IMR-90 (cell line): ENCODE measurements at places on chromosomes 3 and 15. TPM values are rescaled to one million over a fixed set of nuclear protein-coding genes. Genes with fewer than 3 reads are reported as not detected.

DNA sequence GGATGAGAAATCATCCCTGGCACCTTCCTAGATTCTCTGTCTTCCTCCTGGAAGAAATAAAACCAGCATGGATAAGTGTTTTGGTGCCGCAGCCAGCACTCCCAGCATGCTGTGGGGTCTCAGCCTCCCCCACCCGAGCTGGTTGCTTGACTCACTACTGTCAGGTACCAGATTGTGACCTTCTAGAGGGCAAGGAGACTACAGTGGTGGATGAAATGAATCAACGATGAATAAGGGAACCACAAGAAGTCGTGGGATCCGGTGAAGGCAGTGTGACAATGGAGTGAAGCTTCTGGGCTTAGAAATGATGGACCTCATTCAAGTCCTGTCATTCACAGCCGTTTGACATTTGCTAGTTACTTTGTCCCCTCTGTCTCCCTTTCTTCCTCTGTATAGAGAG lies 50.2 kb upstream of the SLCO3A1 start:
- H3K27ac ChIP-seq, result no peak overlapping the region
- H3K36me3 ChIP-seq, result no peaks in the 10 kb centered on the region
- no peaks in the 10 kb centered on the region for H3K27me3 ChIP-seq
- no peak for DNase-seq
- H3K4me3 ChIP-seq, result no peak overlapping the region

- H3K4me1 ChIP-seq, result peaks cover 2% of the 10 kb centered on the region; the same call in 1 of the 2 replicates
- H3K4me3 ChIP-seq, result no peak overlapping the region
- DNase-seq, result no peak
- peaks cover 10% of the 10 kb centered on the region for H3K27me3 ChIP-seq
Measured at GRCh38 chr15:69017978-69018377, 3.5 kb downstream of the NOX5 start.

DNA sequence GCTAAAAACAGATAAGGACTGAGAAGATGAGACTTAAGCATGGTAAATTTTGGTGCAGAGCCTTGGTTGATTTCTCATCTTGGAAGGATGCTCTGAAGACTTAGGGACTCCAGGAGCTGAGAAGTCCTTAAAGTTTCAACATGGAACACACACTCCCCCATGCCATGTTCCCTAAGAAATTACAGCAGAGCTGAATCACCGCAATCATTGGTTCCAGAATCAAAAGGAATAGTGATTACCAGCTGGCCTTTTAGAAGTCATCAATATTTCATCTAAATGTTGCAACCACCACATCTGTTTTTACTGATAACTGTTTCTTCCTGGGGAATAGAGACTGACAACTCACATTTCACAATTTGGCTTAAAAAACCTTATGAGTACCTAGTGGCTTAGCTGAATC lies 229.3 kb downstream of the MINAR1 start:
- H3K27me3 ChIP-seq, result peaks cover 6% of the 10 kb centered on the region
- no peaks in the 10 kb centered on the region for H3K4me1 ChIP-seq
- H3K36me3 ChIP-seq, result no peaks in the 10 kb centered on the region
- no peak for DNase-seq

- no peak overlapping the region for H3K4me3 ChIP-seq
- H3K36me3 ChIP-seq, result no peaks in the 10 kb centered on the region
- H3K27ac ChIP-seq, result no peak overlapping the region
Measured at GRCh38 chr3:170488802-170489201, 70.1 kb downstream of the CLDN11 start.

GRCh38 chr15:35208353-35208752 lies 123.3 kb upstream of the NANOGP8 start:
- no peak for DNase-seq
- no peaks in the 10 kb centered on the region for H3K36me3 ChIP-seq
- no peak overlapping the region for H3K4me3 ChIP-seq
- H3K27me3 ChIP-seq, result no peaks in the 10 kb centered on the region
- H3K27ac ChIP-seq, result no peak overlapping the region
- no peaks in the 10 kb centered on the region for H3K4me1 ChIP-seq

GRCh38 chr3:119343719-119344118 lies 49.5 kb downstream of the ARHGAP31 start:
- no peak overlapping the region for H3K4me3 ChIP-seq
- no peak for DNase-seq
- no peaks in the 10 kb centered on the region for H3K36me3 ChIP-seq
- H3K27ac ChIP-seq, result no peak overlapping the region
- H3K4me1 ChIP-seq, result peaks cover 16% of the 10 kb centered on the region
- H3K27me3 ChIP-seq, result no peaks in the 10 kb centered on the region

GRCh38 chr3:126146525-126147146 lies 33.8 kb downstream of the ALDH1L1 start:
- H3K27ac ChIP-seq, result no peak overlapping the region
- no peaks in the 10 kb centered on the region for H3K4me1 ChIP-seq
- H3K4me3 ChIP-seq, result no peak overlapping the region
- no peak for DNase-seq

DNA sequence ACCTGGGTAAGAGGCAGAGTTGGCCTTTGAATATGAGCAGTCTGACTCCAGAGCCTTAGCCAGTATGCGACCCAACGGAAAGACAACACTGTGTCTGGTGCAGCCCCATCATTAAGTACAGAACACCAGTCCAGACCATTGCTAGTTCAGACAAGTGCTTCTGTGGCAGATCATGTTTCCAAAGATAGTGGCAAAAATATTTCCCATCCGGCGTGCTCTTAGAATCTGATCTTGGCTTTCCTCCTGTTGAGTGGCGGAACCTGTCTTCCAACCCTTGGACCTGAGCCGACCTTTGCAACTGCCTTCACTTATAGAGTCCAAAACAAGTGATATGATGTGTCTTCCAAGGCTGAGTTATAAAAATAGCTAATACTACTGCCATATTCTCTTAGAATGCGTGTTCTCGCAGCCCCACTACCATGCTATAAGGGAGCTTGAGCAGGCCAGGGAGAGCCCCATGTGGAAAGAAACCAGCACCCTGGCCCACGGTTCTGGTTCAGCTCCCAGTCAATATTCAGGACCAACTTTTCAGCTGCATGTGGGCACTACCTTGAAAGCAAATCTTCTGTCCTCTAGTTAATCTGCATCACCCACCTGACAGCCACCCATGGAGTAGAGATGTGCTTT lies 322.4 kb upstream of the SLCO3A1 start:
- DNase-seq, result no peak
- no peak overlapping the region for H3K4me3 ChIP-seq
- no peak overlapping the region for H3K27ac ChIP-seq

GRCh38 chr3:191355406-191355805 lies 25.1 kb upstream of the UTS2B start:
- H3K4me3 ChIP-seq, result no peak overlapping the region
- H3K36me3 ChIP-seq, result peaks cover 11% of the 10 kb centered on the region
- DNase-seq, result no peak
- H3K27me3 ChIP-seq, result no peaks in the 10 kb centered on the region

DNA sequence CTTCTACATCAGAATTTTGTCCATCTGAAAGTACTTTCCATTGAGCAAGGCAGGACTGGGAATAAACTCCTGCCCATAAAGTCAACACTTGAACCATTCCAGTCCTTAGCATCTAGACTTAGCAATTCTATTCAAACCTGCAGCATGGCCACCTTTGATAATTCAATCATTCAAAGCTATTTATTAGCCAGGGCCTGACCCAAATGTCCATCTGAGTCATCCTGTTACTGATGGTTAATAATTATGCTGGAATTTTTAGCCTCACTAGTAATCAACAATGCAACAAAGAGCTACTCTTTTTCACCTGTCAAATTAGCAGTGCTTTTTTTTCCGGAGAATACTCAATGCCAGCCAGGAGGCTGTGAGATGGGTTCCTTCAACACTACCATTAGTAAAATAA lies 72.7 kb upstream of the SNRK start:
- DNase-seq, result no peak
- no peak overlapping the region for H3K27ac ChIP-seq
- H3K4me1 ChIP-seq, result peaks cover 2% of the 10 kb centered on the region; the same call in 1 of the 2 replicates
- H3K4me3 ChIP-seq, result no peak overlapping the region

DNA sequence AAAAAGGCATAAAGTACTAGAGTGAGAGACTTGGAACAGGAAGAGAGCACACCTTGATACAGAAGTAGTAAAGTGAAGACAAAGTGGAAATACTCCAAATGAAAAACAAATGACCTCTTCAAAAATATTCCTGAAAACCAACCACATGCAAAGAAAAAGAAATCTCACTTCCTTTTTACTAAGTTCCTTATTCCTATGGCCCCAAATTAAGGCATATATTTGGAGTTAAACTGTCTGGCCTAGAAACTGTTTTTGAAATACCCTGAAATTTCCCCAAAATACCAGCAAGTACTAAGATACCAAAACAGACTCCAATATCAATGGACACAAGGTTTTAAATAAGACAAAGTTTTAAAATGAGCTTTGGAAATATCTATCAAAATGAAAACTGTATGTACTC lies 58.2 kb downstream of the ZNF148 start:
- H3K4me3 ChIP-seq, result no peak overlapping the region
- no peak for DNase-seq

Gene GLDN
- total RNA-seq, result under 0.01 TPM in 1 of 2 replicates, not detected in the other
